NCI-H2081 treated with DMSO at 0.1 percent for 48 hours (cell line): ENCODE measurements at places on chromosomes 5 and 9.

DNA sequence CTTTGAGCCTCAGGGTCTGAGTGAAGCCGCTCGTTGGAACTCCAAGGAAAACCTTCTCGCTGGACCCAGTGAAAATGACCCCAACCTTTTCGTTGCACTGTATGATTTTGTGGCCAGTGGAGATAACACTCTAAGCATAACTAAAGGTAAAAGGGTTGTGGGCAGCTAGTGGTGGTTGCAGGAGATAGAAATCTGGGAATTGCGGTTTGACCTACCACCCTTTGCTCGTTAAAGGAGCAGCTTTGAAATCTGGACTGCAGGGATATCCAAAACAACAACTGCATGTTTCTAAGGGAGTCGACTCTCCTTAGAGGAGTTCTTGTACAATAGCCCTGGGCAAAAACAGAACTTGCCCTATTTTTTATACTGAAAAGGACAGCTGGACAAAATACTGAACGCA lies 19.0 kb downstream of the ABL1 start:
- no peak for DNase-seq

GRCh38 chr5:98263084-98263483 lies 510.4 kb upstream of the RGMB start:
- no peak for DNase-seq

DNA sequence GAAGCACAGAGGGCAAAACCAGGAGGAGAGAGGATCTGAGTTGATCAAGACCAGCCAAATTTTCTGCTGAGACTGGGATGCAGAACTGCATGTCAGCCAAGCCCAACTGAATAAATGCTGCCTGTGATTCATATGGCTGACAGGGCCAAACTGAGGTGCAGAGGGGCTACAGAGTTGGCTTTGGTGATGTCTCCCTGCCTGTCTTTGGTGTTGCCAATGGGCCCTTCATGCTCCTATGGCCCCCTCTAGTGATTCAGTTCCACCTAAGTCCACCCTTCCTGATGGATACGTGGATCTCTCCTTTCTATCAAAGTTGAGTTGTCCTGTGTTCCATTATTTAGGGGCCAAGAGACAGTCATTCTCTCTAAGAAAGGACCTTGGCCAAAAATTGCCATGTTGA lies 163.6 kb upstream of the TLE4 start:
- no peak for DNase-seq

- DNase-seq: no peak
Observed at GRCh38 chr5:90326995-90327394, 82.6 kb downstream of the CETN3 start.

GRCh38 chr5:159533197-159533596 lies 202.9 kb upstream of the IL12B start:
- DNase-seq: no peak

GRCh38 chr5:99314721-99315120 lies 385.9 kb upstream of the CHD1 start:
- DNase-seq: no peak

DNA sequence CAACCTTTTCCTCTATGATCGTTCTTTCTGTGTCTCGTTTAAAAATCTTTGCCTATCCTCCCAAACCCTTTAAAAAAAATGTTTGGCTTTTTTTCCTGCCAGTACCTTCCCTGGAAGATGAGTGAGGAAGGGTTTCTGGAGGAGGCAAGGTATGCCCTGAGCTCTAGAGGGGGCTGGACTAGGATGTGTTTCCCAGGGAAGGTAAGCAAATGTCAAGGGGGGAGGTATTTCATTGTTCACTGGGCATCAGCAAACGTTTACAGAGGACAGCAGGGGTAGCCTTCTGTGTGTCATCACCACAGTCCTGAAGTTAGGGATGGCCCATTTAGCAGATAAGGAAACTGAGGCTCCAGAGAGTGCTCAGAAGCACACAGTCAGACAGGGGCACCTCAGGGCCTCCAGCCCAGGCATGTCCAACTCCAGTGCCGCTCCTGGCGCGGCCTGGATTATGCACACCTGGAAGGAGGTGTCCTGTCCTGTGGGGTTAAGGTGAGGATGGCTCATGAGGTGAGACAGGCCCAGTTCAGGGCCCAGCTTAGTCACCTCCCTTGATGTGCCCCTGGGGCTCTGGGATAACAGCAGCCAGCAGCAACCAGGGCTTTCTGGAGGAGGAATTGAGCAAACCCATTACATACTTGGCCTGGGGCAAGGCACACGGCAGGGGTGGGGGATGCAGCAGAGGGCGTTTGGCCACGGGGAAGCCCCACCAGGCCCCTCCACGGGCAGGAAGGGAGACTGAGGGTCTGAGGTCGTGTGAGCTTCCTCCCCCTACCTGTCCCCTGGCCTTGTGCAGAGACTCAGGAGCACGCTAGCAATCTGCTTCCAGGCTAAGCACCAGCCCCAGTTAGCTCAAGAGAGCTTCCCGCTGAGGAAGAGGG lies 100.3 kb upstream of the LMX1B start:
- no peak for DNase-seq

GRCh38 chr5:145811834-145812625 lies 23.1 kb downstream of the PRELID2 start:
- DNase-seq: no peak

DNA sequence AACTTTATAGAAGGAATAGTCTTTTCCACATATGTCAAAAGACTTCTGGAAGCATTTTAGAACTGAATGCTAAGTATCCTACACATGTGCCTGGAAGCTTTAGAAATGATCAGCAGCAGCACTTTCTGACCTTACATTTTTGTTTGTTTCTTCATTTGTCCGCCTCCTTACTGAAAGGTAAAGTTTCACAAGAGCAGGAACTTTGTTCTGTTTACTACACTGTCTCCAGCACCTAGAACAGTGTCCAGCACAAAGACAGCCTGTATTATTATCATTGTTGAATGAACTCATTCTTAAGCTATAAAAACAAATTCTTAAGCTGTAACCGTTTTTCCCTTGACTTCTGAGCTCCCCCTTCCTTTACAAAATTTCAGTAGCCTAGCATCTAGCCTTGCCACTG lies 14.8 kb downstream of the PIP5K1B start:
- DNase-seq: no peak

DNA sequence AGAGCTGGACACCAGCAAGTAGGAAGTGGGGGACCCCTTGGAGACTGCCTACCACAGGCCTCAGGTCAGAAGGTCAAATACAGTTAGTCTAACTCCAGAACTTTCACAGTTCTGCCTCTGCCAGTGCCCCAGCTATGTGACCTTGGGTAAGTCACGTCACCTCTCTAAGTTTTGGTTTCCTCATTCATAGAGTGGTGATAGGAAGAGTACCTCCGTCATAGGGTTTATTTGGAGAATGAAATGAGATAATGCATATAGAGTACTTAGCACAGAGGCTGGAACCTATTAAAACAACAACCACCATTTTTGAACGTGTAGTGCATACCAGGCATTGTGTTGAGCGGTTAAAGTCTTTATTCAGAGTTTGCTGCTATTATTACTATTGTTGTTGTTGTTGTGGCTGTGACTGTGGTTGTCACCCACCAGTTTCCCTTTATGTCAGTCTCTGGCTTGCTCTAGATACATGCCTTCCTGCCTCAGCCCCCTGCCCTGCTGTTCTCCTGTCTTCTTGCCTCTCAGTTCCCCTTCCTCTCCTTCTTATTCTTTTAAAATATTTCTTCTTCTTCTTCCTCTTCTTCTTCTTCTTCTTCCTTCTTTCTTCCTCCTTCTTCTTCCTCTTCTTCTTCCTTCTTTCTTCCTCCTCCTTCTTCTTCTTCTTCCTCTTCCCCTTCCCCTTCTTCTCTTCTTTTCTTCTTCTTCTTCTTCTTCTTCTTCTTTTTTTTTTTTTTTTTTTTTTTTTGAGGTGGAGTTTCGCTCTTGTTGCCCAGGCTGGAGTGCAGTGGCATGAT lies 67.8 kb downstream of the RALGPS1 start:
- no peak for DNase-seq

GRCh38 chr5:53884417-53884816 lies 324.0 kb downstream of the NDUFS4 start:
- no peak for DNase-seq

GRCh38 chr9:123331346-123332060 lies 24.5 kb upstream of the CRB2 start:
- no peak for DNase-seq

DNA sequence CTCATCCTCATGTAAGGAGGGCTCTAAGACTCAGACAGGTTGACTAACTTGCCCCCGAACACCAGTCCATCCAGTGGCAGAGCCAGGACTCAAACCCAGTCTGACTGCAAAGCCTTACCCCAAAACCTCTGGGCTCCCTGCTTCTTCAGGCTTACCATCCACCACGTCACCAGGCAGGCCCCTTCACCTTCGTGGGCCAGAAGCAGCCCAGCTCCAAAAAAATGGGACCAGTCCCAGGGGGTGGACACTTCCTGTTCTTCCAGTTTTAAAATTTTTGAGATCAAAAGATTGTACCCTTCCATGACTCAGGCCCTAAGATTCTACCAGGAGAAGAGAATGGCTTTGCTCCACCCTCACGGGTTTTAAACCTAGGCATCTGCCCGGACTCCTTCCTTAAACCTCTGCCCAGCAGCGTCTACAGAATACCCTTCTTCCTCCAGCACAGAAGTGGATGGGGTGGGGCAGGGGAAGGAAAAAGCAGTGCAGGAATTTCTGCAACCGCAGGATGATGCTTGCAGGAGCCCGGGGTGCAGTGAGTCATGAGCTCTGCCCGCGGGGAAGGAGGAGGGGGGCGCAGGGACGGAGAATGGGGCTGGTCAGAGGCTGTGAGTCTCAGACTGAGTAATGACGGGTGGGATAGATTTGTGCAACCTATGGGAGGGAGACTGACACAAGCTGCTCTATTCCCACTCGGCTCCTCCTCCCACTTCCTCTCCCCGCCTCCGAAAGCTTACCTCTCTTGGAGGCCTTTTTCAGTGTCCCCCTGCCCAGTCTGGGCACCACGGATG lies 50.4 kb upstream of the STXBP1 start:
- no peak for DNase-seq

DNA sequence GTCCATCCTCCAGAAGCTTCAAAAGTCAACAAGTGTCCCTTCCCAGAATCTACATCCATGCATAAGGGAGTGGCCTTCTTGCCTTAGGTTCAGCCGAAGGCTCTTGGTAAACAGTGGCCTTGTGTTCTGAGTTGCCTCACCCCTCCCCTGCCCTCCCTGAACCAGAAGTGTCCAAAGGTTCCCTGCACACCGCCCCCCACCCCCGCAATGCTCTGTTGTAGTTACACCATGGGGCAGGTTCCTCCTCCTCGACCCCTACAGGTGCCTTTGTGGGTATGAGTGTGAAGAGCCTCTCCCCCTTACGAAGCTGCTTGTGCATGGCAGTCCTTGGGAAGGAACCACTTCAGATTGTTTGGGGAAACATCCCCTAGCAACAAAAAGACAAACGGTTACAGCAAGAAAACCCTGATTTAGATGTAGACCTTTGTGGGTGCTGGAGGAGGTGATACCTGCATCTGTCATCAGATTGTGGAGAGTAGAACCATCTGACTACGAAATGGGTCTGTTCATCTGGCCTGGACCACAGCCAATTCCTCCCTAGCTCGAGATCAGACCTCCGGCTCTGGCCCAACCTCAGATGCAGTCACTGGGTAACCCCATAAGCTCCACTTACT lies 7.1 kb downstream of the SPACA9 start:
- DNase-seq: no peak

DNA sequence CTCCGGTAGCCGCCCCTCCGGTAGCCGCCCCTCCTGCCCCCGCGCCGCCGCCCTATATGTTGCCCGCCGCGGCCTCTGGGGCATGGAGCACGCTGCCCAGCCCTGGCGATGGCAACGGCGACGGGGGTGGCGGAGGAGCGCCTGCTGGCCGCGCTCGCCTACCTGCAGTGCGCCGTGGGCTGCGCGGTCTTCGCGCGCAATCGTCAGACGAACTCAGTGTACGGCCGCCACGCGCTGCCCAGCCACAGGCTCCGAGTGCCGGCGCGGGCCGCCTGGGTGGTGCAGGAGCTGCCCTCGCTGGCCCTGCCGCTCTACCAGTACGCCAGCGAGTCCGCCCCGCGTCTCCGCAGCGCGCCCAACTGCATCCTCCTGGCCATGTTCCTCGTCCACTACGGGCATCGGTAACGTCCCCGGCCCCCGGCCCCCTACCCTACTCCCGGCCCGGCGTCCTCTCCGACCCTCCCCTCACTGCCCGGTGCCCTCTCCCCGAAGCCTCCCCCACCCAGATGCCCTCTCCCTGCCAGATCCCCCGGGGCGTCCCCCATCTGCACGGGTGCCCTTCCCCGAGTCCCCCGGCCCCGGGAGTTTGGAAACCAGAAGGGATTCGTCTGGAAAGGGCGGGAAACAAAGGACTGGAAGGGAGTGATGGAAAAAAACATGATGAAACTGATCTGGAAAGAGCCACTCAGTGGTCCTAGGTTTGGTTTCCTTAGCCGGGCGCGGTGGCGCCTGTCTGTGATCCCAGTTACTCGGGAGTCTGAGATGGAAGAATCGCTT lies 417 bp downstream of the SRD5A1 start:
- DNase-seq: no peak

DNA sequence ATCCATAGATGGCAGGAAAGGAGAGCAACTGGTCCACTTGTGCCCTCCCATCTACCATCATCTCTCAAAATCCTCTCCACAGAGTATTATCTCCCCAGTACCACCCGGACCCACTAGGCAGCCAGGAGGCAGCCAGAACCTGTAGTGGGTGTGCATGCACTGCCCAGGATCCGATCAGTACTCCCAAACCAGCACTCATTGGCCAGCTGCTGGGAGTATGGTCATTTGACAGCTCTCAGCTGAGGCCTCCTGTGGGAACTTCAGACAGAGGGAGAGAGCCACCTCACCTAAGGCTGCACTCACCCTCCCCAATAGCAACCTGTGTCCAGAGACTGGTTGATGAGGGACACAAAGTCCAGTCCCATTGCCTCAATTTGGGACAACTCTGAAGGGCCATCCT lies 286.0 kb downstream of the TRIM36 start:
- DNase-seq: no peak

GRCh38 chr5:171317230-171317629 lies 8.2 kb downstream of the TLX3 start:
- DNase-seq: no peak

GRCh38 chr5:91468651-91469422 lies 85.7 kb upstream of the ARRDC3 start:
- no peak for DNase-seq

- DNase-seq: no peak
Observed at GRCh38 chr5:139481580-139482049, 943 bp downstream of the STING1 start.

DNA sequence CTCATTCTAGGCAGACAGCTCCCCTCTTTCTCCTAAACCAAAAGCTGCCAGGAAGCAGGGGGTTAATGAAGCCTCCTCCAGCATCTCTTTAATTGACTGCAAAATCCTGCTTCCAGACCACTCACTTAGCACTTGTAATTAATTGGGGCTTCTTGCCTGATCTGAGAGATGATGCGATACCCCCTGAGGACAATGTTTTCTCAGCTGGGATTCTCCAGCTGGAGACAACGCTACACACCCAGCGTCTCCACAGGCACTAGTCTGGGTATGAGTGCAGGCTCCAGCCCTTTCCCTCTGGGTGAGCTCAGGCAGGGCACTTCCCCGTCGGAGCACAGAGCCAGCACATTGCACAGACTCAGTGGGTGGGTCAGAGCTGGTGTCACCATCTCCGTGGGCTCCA lies 16.1 kb downstream of the CPLX2 start:
- DNase-seq: no peak

GRCh38 chr9:132241483-132241839 lies 79.6 kb downstream of the NTNG2 start:
- DNase-seq: no peak
